Endothelial cell of umbilical vein (primary cell): ENCODE measurements at places on chromosomes 3 and 15. TPM values are rescaled to one million over a fixed set of nuclear protein-coding genes. Genes with fewer than 3 reads are reported as not detected.

GRCh38 chr3:185717627-185718402 lies 107.0 kb downstream of the IGF2BP2 start:
- DNase-seq: peak; percentile 27

DNA sequence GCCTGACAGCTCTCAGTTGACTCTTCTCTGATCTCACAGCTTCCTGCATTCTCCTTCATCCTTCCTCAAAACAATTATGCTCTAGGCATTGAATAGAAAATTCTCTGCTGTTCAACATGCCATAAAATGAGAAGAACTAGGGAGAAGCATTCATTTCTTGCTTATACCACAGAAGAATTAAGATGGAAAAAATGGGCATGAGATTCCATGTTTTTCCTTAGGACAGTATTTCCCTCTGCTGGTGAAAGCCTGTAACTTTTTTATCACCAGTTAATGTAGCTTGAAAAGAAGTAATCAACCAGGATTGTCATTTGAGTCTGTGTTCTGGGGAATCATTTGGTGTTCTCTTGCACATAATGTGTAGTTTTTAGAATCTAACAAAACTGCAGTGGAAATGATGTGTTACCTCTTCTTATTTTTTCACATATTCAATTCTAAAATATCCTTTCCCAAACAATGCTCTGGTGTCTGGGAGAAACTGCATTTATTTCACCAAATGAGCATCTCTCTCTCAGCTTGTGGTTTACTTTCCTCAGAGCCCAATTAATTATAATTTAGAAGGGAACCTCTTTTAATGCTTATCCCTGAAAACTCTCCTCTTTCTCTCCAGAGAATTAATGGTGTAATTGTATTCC lies 92.8 kb upstream of the DCBLD2 start:
- peak; percentile 76 for DNase-seq

DNA sequence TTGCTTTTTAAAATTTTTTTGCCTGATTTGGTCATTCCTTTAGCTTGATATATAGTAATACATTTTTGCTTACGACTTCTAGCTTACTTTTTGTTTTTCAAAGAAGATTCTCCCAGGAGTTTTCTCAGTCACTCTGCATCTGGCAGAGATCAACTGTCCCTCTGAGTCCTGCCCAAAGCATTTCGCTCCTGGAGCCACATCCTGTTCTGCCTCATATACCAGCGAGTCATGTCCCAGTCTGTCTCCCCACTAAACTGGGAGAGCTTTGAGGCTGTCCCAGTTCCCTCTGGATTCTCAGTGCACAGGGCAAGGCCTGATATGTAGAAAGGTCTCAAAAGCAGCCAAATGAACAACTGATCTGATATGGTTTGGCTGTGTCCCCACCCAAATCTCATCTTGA lies 326.3 kb downstream of the ARRDC4 start:
- DNase-seq: no peak

DNA sequence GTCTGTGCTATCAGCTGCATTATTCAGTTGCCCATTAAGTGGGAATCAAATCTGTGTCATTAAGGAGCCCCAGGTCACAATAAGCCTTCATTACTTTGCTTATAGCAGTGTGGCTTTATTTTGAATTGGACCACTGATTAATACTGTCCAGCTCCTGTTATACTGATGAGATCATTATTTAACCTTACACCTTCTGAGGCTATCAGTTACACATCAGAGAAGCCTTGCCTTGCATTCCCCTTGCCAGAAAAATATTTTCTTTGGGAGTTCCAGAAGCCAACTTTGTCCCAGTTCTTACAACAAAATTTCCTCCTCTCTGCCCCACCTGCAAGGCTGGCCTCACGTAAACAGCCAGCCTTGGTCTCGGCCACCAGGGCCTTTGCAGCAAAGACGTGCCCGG lies 29.7 kb upstream of the ARNT2 start:
- DNase-seq: no peak

DNA sequence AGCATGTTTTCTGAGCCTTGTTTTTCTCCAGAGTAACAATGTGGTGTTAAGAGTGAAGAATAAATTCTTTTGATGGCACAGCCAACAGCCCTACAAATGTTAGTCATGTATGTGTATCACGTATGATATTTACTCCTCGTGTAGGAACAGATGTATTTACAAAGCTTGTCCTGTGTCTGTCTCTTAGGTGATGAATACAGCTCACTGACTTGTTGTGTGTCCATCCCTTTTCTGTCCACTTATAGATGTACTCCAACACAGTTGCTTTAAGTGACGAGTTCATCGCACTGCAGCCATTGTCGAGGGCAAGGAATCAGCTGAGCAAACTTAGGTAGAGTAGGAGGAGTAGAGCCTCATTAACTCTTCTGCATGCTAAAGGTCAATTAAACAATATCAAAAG lies 78.1 kb downstream of the DCUN1D1 start:
- no peak for DNase-seq

GRCh38 chr15:66845266-66845785 lies 143.3 kb downstream of the SMAD6 start:
- DNase-seq: no peak

GRCh38 chr3:190362258-190362657 lies 25.7 kb upstream of the CLDN16 start:
- no peak for DNase-seq

DNA sequence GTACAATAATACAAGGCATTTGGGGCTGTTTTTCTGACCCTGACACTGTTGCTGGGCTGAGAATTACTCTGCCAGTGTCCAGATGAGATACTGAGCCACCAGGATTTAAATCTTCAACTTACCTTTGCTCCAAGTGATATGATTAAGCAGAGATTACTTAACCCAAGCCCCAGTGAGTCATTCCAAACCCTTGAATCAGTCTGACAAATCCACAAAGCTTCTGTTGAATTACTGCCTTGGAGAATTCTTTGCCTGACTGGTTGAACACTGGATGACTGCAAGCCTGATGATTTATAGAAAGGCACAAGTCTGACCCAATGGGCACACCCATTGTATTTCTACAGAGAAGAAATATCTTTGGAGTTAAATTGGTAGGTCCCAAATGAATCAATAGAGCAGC lies 88.2 kb upstream of the TSC22D2 start:
- peak; percentile 32 for DNase-seq

DNA sequence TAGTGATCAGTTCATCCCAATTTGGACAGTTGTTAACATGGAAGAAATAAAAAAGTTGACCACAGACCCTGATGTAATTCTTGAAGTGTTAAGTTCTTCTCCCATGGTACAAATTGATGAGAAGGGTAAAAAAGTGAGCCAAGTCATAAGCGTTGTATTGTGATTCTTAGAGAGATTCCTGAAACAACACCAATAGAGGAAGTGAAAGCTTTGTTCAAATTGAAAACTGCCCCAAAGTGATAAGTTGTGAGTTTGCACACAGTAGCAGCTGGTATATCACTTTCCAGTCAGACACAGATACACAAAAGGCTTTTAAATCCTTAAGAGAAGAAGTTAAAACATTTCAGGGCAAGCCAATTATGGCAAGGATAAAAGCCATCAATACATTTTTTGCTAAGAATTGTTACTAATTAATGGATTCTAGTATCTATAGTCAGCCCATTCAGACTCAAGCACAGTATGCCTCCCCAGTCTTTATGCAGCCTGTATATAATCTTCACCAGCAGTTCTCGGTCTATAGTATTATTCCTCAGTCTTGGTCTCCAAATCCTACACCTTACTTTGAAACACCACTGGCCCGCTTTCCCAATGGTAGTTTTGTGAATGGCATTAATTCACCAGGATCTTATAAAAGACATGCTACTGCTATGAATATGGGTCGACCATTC lies 38.2 kb downstream of the CDIN1 start:
- DNase-seq: no peak

GRCh38 chr3:133588784-133589465 lies 15.4 kb downstream of the CDV3 start:
- no peak for DNase-seq

GRCh38 chr15:20272422-20273184 lies 269.0 kb downstream of the GOLGA6L6 start:
- DNase-seq: no peak

DNA sequence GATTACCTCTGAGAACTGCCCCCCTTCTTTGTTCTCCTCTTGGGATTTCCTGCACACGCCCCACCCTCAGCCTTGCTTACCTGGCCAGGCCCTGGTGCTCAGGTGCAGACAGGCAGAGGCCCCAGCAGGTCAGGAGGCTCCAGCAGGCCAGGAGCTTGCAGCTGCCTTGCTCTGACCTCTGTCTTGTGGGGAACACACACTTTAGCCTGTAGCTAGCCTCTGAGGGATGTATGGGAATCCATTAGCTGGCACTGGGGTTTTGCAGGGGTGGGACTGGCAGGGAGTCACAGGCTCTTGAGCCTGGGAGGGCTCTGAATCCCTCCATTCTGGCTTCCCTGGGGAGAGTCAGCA lies 2.7 kb downstream of the SMAD6 start:
- no peak for DNase-seq

DNA sequence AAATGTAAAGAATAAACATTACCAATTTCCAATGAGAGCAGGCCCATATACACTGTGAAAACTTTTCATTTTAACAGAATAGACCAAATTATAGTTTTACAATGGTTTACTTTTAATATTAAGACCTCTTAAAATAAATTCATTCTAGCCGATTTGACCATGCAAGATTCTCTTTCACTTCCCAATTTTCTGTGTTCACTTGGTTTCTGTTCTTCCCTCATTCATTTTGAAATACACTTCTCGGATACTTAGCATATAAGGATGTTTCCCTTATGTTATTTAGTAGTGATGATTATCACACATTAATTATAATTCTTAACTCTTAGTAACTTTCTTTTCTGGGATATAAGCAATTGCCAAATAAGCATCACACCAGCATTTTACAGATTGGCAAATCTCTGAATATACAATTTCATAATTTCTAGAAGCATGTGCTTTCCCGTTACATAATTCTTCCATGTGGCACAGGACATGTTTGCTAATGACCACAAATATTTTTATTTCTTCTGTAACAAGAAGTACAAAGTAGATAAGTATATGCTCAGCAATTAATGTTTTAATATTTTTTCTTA lies 13.9 kb downstream of the OR5H15 start:
- no peak for DNase-seq

- no peak for DNase-seq
These were observed 83.4 kb downstream of the CCK start for GRCh38 chr3:42182555-42182954.

DNA sequence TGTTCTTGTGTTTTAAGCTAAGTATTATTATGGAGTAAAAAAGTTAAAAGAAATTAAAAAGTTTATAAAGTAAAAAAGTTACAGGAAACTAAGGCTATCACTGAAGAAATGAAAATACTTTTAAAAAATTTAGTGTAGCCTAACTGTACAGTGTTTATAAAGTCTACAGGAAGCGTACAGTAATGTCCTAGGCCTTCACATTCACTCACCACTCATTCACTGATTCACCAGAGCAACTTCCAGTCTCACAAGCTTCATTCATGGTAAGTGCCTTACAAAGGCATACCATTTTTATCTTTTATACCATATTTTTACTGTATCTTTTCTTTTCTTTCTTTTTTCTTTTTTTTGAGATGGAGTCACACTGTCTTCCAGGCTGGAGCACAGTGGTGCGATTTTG lies 40.7 kb upstream of the SCN5A start:
- DNase-seq: no peak

- no peak for DNase-seq
These were observed 12.8 kb downstream of the CFAP100 start for GRCh38 chr3:126407412-126408044.

- no peak for DNase-seq
These were observed 67.0 kb downstream of the DAPK2 start for GRCh38 chr15:63979262-63979793.

GRCh38 chr3:154148541-154148940 lies 27.4 kb downstream of the ARHGEF26 start:
- no peak for DNase-seq

GRCh38 chr3:72127844-72128243 lies 342.9 kb upstream of the PROK2 start:
- DNase-seq: no peak

GOLGA6L7 gene
- total RNA-seq: not detected in 2 replicates

VPS18 gene
- 32.8 and 33.3 TPM in 2 replicates for total RNA-seq

CHRNB4 gene
- total RNA-seq: not detected in 2 replicates

LNP1 gene
- 0.80 and 0.81 TPM in 2 replicates for total RNA-seq

CHL1 gene
- total RNA-seq: not detected in 2 replicates

COX5A gene
- total RNA-seq: 220 and 232 TPM in 2 replicates

KBTBD8 gene
- 1.1 and 3.2 TPM in 2 replicates for total RNA-seq

ENTPD3 gene
- not detected in 2 replicates for total RNA-seq

RTP3 gene
- not detected in 2 replicates for total RNA-seq

OIP5 gene
- total RNA-seq: 9.2 and 11.4 TPM in 2 replicates

GHRL gene
- total RNA-seq: not detected in 2 replicates
